Activated naive CD8-positive, alpha-beta T cell treated with anti-CD3 and anti-CD28 coated beads, Interleukin-2, amount 50 U/mL, for 24 hours (primary cell): ENCODE measurements at places on chromosomes 2 and 18.

- no peaks in the 10 kb centered on the region for H3K36me3 ChIP-seq
- peaks cover 2% of the 10 kb centered on the region for H3K27me3 ChIP-seq
- no peak overlapping the region for H3K27ac ChIP-seq
- no peak for DNase-seq
- no peaks in the 10 kb centered on the region for H3K4me1 ChIP-seq
Observed at GRCh38 chr2:204195498-204195897, 258.9 kb downstream of the ICOS start.

DNA sequence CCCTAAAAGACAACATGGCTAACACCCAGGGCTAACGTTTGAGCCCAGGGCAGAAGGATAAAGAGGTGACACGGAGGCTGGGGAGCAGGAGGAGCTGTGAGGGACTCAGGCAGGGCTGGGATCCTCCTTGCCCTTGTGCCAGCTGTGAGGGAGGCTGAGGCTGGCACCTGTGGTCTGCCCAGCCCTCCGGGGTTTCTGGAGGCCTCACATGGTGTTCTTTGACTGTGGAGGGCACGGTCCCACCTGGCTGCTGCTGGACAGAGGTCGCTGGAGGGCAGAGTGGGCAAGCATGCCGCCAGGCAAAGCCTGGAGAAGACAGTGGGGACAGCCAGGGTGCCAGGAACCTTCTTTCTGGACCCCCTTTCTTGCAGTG, 26.8 kb upstream of the CNNM3 start:
- no peaks in the 10 kb centered on the region for H3K36me3 ChIP-seq
- H3K4me1 ChIP-seq = peaks cover 6% of the 10 kb centered on the region
- H3K27me3 ChIP-seq = no peaks in the 10 kb centered on the region
- no peak for DNase-seq
- H3K4me3 ChIP-seq = no peak overlapping the region

GRCh38 chr18:1578505-1578904, 673.8 kb downstream of the ADCYAP1 start:
- DNase-seq = no peak
- no peak overlapping the region for H3K27ac ChIP-seq
- H3K27me3 ChIP-seq = no peaks in the 10 kb centered on the region
- no peaks in the 10 kb centered on the region for H3K36me3 ChIP-seq

GRCh38 chr18:27661320-27662018, 476.4 kb upstream of the CHST9 start:
- no peaks in the 10 kb centered on the region for H3K36me3 ChIP-seq
- no peak overlapping the region for H3K27ac ChIP-seq
- H3K4me1 ChIP-seq = no peaks in the 10 kb centered on the region
- no peak overlapping the region for H3K4me3 ChIP-seq
- no peaks in the 10 kb centered on the region for H3K27me3 ChIP-seq

- H3K27ac ChIP-seq = no peak overlapping the region
- H3K27me3 ChIP-seq = peaks cover 22% of the 10 kb centered on the region
- no peak overlapping the region for H3K4me3 ChIP-seq
- no peaks in the 10 kb centered on the region for H3K36me3 ChIP-seq
Observed at GRCh38 chr2:38180754-38181153, 104.8 kb upstream of the CYP1B1 start.

- H3K4me3 ChIP-seq = no peak overlapping the region
- peaks cover 3% of the 10 kb centered on the region for H3K36me3 ChIP-seq
- peaks cover 86% of the 10 kb centered on the region for H3K4me1 ChIP-seq
- no peaks in the 10 kb centered on the region for H3K27me3 ChIP-seq
- no peak for DNase-seq
- peak overlapping the region; percentile 93 for H3K27ac ChIP-seq
Observed at GRCh38 chr18:13565228-13565627, 161.1 kb downstream of the FAM210A start.

DNA sequence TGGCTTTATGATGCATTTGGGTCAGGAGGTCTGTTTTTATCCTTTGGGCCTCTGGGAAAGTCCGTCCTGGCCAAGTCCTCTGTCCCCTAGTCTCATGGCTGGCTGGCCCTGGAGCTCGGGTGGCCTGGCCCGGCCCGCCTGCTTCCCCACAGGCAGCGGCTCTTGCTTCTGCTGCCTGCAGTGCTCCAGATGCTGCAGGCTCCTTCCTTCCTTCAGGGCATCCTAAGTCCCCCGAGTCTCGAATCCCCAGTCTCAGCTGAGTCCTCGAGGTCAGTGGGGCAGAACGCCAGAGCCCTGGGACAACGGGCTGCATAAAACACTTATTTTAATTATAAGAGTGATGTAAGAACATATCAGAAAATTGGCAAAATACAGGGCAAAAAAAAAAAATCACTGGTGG, 71.2 kb downstream of the HPCAL1 start:
- H3K36me3 ChIP-seq = peaks cover 4% of the 10 kb centered on the region
- H3K27ac ChIP-seq = no peak overlapping the region
- no peaks in the 10 kb centered on the region for H3K27me3 ChIP-seq
- H3K4me3 ChIP-seq = no peak overlapping the region
- peaks cover 61% of the 10 kb centered on the region for H3K4me1 ChIP-seq
- DNase-seq = no peak

DNA sequence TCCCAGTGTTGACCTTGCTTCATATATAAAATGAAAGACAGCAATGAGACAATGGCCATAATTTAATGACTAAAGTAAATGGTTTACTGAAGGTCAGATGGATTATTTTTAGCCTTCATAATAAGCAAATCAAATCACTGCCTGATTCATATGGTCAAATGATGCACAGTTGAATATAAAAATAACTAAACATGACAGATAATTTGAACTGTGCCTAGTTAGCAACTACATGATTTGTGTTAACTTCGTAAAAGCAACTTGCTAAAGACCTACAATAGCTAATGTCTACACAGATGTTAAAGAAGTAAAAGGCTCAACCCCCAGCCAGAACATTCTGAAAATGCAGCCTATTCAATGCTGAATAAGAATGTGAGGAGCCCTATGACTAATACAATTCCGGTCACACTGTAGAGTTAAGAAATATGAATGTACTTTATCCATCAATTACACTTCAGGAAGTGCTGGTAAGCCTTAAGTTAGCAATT, 590.8 kb upstream of the CDH2 start:
- no peaks in the 10 kb centered on the region for H3K27me3 ChIP-seq
- DNase-seq = no peak
- H3K27ac ChIP-seq = no peak overlapping the region
- H3K36me3 ChIP-seq = no peaks in the 10 kb centered on the region
- H3K4me3 ChIP-seq = no peak overlapping the region
- no peaks in the 10 kb centered on the region for H3K4me1 ChIP-seq

GRCh38 chr18:54845787-54846186, 17.5 kb downstream of the RAB27B start:
- no peak overlapping the region for H3K4me3 ChIP-seq
- H3K27ac ChIP-seq = no peak overlapping the region
- H3K36me3 ChIP-seq = no peaks in the 10 kb centered on the region
- H3K4me1 ChIP-seq = no peaks in the 10 kb centered on the region
- no peak for DNase-seq
- no peaks in the 10 kb centered on the region for H3K27me3 ChIP-seq

GRCh38 chr2:238005528-238005927, 38.7 kb downstream of the UBE2F start:
- H3K4me3 ChIP-seq = no peak overlapping the region
- peak overlapping the region; percentile 24 for H3K27ac ChIP-seq
- no peaks in the 10 kb centered on the region for H3K27me3 ChIP-seq

DNA sequence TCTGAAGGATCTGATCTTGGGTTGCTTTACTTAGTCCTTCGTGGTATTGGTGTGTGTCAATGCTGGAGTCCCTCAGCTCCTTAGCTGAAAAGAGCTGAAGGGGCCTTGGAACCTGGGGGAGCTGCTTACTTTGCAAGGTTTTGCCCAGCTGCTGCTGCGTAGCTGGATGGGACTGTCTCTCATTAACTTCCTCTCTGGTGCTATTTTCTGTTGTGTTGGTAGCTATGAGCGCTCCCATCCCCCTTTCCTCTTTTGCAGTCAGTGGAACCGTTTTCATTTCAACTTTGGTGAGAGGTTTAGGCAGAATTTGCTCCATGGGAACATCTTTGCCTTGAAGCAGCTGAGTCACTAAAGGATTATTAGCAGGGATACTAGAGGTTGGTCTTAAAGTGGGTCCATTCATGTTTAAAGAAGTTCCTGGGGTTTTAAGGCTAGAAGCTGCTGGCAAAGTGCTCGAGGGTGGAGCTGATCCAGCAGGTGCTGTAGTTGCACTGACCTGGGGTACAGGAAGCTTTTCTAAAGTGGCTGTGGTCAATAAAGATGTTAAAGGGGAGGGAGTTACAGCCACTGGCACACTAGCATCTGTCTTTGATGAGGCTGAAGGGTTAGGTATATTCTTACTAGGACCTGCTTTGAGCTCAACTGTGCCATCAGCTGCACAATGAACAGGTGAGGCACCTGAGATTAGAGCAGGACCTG, 69.9 kb upstream of the DTNB start:
- peaks cover 42% of the 10 kb centered on the region for H3K36me3 ChIP-seq
- peaks cover 11% of the 10 kb centered on the region for H3K4me1 ChIP-seq
- no peak for DNase-seq

- no peak for DNase-seq
- peaks cover 56% of the 10 kb centered on the region for H3K36me3 ChIP-seq
- peaks cover 37% of the 10 kb centered on the region for H3K4me1 ChIP-seq
- H3K4me3 ChIP-seq = no peak overlapping the region
- H3K27me3 ChIP-seq = no peaks in the 10 kb centered on the region
Observed at GRCh38 chr2:216142540-216142939, 33.4 kb downstream of the XRCC5 start.

- no peak overlapping the region for H3K4me3 ChIP-seq
- H3K27ac ChIP-seq = no peak overlapping the region
Observed at GRCh38 chr2:215731108-215731658, 282.2 kb downstream of the MREG start.

- H3K27me3 ChIP-seq = peaks cover 8% of the 10 kb centered on the region
- H3K4me3 ChIP-seq = no peak overlapping the region
- H3K4me1 ChIP-seq = no peaks in the 10 kb centered on the region
- no peak overlapping the region for H3K27ac ChIP-seq
Observed at GRCh38 chr2:241564596-241565410, 6.3 kb downstream of the BOK start.

GRCh38 chr2:42846932-42847595, 54.7 kb upstream of the HAAO start:
- no peaks in the 10 kb centered on the region for H3K4me1 ChIP-seq
- H3K4me3 ChIP-seq = no peak overlapping the region
- no peak for DNase-seq
- no peaks in the 10 kb centered on the region for H3K27me3 ChIP-seq
- H3K36me3 ChIP-seq = no peaks in the 10 kb centered on the region

DNA sequence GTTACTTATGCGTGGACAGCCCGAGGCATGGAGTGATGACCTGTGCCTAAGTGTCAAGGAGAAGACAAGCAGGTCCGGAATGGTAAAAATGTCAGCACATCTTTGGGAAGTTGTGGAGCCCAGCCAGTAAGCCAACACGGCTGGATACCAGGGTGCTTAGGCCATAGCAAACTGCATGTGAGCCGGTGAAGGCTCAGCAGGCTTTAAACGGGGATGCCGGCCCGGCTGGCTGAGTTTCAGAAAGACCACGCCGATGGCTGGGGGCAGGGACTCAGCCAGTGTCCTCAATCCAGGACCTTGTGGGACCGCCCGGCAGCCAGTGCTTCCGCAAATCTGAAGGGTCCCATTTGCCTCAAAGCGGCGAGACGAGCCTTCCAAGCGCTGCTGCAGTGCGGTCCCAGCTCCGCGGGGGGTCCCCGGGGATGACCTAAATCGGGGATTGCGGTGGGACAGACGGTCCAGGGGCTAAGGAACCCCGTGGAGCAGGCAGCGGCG, 946 bp upstream of the AGAP1 start:
- H3K36me3 ChIP-seq = no peaks in the 10 kb centered on the region
- DNase-seq = no peak
- no peak overlapping the region for H3K27ac ChIP-seq
- H3K4me1 ChIP-seq = peaks cover 4% of the 10 kb centered on the region

GRCh38 chr2:25851740-25852503, 26.4 kb downstream of the ASXL2 start:
- peak overlapping the region; percentile 65 for H3K4me3 ChIP-seq
- H3K27ac ChIP-seq = peak overlapping the region; percentile 93
- DNase-seq = peak; percentile 43
- H3K4me1 ChIP-seq = peaks cover 58% of the 10 kb centered on the region
- peaks cover 8% of the 10 kb centered on the region for H3K36me3 ChIP-seq

- no peak for DNase-seq
- peaks cover 2% of the 10 kb centered on the region for H3K27me3 ChIP-seq
- H3K4me3 ChIP-seq = peak overlapping the region; percentile 86
- peaks cover 60% of the 10 kb centered on the region for H3K4me1 ChIP-seq
- H3K27ac ChIP-seq = peak overlapping the region; percentile 94
- peaks cover 26% of the 10 kb centered on the region for H3K36me3 ChIP-seq
Observed at GRCh38 chr2:172555272-172555521, 693 bp upstream of the PDK1 start.
